Activated CD8-positive, alpha-beta memory T cell treated with anti-CD3 and anti-CD28 coated beads for 4 hours (primary cell): ENCODE measurements at places on chromosomes 1 and 21.

GRCh38 chr1:164361927-164362326 lies 197.1 kb upstream of the PBX1 start:
- no peak for DNase-seq

- DNase-seq: no peak
Measured at GRCh38 chr1:16886860-16887605, 8.7 kb upstream of the RNU1-2 start.

DNA sequence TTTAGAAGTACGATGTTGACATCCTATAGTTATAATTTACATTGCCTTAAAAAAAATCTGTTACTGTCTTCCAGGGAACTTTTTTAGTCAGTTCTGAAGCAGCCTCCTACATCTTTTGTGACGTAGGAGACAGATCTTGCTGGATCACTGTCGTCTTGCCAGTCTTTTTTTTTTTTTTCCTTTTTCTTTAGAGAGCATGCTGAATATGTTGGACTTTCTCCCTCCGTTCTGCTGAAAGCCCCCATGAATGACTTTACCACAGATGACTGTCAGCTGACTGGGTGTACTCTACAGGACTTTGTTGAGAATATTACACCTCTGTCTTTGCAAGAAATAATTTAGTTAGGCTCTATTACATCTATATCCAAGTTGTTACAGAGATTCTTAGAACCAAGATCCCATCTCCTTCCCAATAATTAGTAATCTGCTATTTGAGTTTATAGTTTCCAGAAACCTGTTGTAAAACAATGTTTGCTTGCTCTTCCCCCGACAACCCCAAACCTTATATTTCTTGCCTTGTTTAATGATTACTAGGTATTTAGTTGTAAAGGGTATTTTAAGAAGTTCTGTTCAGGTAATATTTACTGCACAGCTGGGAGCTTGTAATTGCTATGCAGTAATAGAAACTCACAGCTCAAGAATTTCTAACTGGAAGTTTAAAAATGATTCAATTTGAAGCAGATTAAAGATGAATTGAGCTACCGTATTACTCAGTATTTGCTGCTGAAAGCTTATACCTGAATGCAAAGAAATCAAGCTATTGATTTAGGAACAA lies 61.8 kb downstream of the RASAL2 start:
- DNase-seq: no peak

DNA sequence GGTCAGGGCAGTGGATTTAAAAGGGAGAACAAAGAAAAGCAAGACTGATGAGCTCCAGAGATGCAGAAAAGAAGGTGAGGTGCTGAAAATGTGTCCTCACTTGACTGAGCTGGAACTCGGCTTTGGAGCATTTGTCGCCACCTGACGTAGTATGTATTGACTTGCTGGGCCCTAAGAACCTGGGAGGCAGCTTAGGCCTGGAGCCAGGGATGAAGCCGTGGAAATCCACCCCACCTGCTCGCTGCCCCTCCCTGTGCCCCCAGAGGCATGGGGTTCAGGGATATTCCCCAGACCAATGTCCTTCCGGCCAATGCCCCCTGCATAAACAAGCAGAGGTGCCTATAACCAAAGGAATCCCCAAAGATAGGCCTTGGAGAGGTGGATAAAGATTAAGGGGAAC lies 14.3 kb downstream of the MRAP start:
- DNase-seq: no peak

GRCh38 chr21:31546443-31547170 lies 112.9 kb upstream of the SOD1 start:
- no peak for DNase-seq

GRCh38 chr1:30388386-30388785 lies 335.0 kb downstream of the MATN1 start:
- DNase-seq: no peak

DNA sequence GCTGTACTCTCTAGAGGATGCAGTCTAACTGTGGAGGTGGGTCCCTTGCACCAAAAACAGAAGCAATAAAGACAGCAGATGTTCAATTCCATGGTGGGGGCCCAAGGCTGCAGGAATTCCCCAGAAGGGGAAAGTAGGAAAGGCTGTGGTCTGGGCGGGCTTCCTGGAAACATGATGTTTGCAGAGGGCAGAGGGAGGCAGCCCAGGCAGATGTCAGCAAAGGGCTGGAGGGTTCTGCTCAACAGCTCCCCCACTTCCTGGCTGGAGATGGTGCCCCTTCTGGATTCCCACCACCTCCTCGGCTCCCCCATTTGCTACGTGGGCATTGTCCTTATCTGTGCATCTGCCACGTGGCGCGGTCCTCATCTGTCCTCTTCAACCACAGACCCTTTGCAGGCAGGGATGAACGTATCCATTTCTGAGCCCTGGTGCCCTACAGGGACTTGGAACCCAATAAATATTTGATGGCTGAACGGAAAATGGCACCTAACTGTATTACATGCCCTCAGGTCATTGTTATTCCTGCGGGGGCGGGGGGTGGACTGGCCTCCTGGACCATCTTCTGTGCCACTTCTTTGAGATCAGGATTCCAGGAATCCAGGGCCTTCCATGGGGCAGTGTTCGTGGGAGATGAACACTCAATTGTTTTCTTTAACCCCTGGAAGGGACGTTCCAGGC lies 8.4 kb upstream of the GUCA2B start:
- no peak for DNase-seq

- DNase-seq: no peak
Measured at GRCh38 chr1:24921412-24921811, 8.7 kb downstream of the RUNX3 start.

- no peak for DNase-seq
Measured at GRCh38 chr1:116720364-116721038, 33.7 kb upstream of the CD2 start.

DNA sequence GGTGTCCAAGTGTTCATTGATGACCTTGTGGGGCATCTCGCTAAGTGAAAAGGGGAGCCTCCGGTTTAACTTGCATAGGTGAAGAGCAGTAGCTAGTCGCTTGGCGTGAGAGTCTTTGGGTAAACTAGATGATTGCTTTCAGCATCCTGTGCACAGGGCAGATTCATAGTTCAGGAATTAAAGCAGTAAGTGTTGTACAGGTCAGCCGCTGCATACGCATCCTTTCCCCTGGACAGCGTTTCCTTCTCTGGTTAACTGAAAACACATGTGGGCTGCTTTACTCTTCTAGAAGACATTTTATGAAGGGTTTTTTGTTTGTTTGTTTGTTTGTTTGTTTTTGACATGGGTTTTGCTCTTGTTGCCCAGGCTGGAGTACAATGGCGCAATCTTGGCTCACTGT lies 12.1 kb downstream of the NDUFV3 start:
- no peak for DNase-seq

- DNase-seq: no peak
Measured at GRCh38 chr1:95023399-95024043, 49.2 kb downstream of the ALG14 start.

- no peak for DNase-seq
Measured at GRCh38 chr1:156376958-156377919, 8.2 kb downstream of the RHBG start.

- DNase-seq: no peak
Measured at GRCh38 chr1:77582905-77583304, 99.6 kb downstream of the ZZZ3 start.

DNA sequence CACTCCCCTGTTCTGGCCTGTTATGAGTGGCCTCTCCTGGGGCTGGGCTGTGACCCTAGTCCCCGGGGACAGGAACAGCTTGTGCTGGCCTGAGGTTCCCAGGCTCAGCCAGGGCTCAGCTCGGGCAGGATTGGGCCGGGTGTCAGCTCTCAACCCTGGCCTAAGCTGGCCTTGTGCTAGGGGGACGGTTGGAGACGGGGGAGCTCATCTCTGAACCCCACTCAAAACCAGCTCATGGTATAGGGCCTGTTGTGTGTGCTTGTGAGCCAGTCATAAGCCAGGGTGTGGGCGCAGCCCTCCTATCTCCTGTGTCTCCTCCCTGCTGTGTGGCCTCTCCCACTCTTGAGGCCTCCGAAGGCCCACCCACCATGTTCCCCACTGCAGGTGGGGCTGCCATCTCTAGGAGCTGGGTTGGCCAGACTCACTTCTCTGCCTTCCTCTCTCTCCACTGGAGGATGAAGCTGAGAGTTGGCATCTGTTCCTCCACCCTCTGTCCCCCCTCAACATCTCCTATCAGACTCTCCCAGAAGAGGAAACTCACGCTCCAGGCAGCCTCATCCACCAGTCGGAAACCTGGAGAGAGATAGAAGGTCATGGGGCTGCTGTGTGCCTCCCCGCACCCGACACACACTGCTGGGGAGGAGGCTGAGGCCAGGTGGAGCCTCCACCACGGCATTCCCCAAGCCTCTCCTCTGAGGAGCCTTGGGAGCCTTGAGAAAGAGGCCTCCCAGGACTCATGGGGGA lies 1.4 kb downstream of the PEAR1 start:
- no peak for DNase-seq

GRCh38 chr1:243428617-243429342 lies 172.9 kb downstream of the SDCCAG8 start:
- no peak for DNase-seq

DNA sequence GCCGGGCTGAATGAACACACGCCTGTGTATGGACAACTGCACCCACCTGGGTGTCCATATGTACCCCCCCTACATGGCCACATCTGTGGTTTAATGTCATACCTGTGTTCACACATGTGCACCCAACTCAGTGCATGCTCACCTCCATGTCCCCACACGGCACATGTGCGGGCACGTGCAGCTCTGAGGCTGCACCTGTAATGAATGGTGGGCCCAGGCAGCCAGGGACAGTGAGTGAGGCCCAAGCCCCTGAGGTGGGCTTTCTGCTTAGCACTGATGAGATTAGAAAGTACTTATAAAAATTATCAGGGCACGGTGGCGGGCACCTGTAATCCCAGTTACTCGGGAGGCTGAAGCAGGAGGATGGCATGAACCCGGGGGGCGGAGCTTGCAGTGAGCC lies 42.5 kb upstream of the CSF3R start:
- no peak for DNase-seq

- DNase-seq: no peak
Measured at GRCh38 chr1:64608005-64608650, 136.7 kb upstream of the RAVER2 start.

DNA sequence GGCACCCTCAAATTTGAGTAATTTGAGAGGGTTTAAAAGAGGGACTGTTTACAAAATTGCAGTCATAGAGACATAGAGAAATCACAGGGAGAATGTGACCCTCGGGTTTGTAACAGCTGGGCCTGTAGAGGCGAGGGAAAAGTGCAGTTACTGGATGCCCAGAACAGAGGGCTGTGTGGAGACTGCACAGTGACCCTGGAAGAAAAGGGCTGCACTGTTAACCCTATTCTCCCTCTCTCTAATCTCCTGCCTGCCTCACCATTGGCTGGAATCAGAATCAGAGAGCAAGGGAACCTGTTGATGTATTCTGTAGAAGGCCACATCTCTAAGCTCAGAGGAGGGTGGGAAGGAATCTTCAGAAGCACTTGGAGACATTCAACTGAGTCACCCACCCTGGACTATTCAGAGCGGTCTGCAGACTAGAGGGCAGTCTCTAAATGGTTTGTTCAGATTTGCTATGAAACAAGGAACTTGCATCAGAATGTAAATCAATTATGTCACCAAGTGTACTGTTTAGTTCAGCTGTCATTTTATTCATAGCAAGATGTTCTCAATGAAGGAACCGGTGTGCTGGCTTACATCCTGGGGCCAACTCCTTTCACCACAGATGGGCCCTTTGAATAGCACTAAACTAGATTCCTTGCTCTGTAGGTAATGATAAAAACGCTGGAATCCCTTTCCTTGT lies 132.2 kb upstream of the HOOK1 start:
- no peak for DNase-seq

DNA sequence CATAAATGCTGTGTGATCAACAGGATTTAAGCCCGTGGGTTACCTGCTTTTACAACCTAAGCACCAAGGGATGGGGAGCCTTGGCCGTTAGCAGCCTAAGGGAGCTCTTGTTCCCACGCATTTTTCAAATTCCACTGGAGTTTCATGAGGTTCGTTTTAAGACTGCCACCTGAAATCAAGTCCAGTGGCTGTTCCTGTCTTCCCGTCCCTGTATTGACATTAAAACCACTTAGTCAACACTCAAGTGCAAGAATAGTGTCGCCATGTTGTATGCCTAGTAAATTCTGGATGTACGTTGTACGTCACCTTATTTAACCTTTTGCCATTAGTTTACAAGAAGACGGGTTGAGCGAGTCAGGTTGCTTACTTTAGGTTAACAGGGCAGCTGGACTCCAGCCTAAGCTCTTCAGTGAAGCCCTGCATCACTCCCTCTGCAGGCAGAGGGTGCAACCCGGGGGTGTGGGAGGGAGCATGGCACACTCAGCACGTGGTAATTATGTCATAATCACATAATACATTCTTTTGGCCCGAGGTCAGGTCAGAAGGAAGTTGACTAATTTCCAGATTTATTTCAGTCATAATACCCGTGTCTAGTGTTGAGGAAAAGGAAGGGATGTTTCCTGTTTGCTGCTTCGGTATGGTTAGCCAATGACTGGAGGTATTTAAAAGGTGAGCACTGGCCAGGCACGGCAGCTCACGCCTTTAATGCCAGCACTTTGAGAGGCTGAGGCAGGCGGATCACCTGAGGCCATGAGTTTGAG lies 42.5 kb downstream of the CNST start:
- no peak for DNase-seq

DNA sequence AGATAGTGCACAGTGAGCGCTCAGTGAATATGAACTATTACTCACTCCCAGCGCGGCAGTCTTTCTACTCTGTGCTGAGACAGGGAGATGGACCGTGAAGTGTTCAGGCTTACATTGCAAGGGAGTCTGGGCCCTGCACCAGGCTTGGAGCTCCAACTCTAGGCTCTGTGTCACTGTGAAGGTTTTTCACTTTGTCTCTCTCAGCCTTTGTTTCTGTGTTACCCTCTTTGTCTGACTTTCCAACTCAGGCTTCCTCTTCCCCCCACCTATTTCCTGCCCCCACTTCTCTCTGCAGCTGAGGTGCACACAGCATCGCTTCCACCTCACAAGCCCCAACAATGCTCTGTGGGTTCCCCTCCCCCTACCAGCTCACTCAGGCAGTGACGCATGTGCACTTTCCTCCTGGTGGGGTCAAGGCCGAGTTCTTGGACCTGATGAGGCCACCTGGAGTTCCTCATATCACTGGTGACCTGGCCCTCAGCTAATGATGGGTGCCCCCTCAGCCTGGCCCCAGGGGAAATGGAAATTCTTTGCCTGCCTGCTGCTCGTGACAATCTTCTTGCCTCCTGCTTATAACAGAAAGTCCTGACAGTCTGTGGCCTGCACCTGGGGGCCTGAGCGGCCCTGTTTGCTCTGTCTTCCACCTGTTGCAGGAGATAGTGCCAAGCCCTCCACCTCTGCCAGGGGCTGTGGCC lies 1.1 kb upstream of the LCK start:
- peak; percentile 74 for DNase-seq

DNA sequence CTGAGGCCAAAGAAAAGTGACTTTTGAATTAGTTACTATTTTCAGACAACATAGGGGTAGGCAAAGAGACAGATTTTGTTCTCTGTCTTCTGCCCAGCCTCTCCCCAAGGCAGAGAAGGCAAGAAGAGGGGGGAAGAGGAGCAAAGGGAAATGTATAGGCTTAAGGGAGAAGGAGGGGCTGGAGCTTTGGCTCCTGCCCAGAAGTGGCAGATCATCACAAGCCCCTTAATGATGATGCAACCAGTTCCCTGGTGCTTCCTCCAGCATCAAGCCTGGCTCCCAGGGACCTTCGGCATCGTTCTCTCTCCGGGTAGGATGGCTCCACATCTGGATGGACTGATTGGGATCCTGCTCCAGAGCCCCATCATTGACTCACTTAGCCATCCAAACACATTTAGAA lies 112.8 kb downstream of the KCND3 start:
- DNase-seq: no peak

- peak; percentile 75 for DNase-seq
Measured at GRCh38 chr1:229664133-229664689, 38.2 kb downstream of the URB2 start.
